Large intestine (tissue), 12 donors: ENCODE measurements at places on chromosomes 1 and 21.

DNA sequence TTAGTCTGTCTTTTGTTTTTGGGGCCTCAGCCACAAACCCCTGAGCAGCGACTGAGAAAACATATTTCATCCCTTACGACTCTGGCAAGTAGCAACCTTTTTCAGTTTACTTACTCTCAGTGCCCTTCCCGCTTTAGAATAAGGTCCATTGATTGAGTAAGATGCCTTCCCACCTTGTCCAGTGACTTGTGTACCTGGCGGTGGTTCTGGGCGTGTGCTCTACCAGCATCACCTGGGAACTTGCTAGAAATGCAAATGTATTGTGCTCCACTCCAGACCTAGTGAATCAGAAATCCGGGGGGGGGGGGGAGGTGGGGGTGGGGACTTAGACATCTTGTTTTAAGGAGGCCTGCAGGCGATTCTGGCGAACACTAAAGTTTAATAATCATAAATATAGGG, 72.1 kb downstream of the S1PR1 start:
- DNase-seq: no peak

DNA sequence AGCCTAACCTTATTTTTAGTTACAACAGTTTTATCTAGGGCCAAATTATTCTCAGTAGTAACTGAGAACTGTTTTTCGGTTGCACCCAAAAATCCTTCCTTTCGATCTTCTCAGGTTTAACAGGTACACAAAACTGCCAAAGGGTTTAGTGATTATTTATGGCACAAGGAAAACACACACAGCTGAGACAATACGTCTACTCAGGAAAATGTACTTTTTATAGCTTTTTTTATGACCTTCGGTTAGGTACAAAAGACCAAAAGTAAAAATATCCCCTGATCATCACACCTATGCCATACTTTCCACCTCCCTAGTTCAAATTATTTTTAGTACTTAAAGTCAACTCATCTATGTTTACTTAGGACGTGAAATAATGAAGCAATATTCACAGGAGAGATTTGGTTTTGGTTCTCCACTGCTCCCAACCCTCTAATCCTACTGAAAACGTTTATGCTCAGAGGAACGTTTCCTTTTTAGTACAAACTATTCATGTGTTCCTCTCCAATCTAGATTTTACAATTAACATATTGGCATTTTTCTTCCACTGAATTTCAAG, 48.7 kb downstream of the TTLL7 start:
- DNase-seq: peak; percentile 5

- DNase-seq: peak; percentile 70
Measured at GRCh38 chr1:17212487-17213121, 7.7 kb downstream of the PADI1 start.

DNA sequence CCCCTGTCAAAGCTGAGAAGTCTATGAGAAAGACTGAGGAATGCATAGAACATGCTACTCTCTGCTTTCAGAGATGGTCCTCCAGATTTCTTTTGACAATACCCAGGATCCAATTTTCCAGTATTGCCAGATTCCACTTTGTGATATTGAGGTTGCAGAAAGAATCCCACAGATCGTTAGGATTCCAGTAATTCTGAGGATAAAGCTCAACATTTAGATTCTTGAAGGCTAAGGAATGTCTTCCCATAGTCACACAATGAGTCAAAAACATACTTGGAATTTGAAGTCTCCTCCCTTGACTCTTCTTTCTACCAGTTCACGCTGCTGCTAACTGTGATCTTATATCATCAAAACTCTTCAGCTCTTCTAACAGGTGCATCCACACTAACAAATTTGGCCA, 57.1 kb downstream of the TNFSF18 start:
- no peak for DNase-seq

GRCh38 chr21:34998176-34998575, 50.9 kb downstream of the RUNX1 start:
- no peak for DNase-seq

DNA sequence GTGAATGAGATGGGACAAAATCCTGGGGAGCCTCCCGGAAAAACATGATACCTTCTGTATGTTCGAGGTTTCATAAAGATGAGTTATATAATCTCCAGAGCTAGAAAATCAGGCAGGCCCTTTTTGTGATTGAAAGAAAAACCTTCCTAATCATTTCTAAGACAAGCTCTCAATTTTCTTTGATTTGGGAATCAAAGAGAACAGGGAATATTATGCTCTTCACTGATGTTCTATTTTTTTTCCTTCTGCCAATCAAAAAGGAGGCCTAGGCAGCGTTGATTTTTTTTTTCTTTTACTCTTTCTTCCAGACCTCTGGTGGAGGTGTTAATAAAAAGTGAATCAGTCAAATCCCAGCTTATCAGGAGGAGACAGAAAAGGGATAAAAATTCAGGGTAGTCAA, 34.5 kb downstream of the DIRAS3 start:
- no peak for DNase-seq

DNA sequence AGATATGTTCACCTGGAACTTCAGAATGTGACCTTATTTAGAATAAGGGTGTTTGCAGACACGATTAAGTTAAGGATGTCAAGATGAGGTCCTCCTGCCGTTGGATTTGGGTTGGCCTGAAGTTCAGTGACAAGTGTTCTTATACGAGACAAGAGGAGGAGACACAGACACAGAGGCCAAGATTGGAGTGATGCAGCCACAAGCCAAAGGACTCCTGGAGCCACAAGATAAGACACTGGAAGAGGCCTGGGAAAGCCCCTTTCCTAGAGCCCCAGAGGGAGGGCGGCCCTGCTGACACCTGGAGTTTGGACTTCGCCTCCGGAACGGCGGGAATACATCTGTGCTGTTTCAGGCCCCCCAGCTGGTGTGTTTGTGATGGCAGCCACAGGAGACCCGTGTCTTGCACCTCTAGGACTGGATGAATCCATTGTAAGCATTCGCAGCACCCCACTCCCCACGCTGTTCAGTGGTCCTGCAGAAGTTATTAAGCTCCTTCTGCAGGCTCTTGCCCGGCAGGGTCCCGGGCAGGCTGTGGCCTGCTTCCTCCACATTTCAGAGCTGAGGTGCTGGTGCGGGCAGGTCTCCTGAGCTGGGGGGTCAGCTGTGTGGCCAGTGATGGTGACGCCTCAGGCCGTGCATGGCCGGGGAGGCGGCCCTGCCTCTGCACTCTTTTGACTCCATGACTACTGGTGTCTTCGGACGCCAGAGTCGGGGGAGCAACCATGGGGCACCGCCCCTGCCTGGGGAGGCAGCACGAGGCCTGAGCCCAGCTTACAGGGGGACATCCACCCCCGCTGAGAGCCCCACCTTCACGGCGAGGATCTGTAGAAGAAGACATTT, 34.6 kb downstream of the UMODL1 start:
- DNase-seq: peak; percentile 67

GRCh38 chr1:9410737-9411297, 118.1 kb downstream of the SPSB1 start:
- peak; percentile 82 for DNase-seq

- no peak for DNase-seq
Measured at GRCh38 chr1:40409467-40409866, 35.9 kb downstream of the SMAP2 start.

DNA sequence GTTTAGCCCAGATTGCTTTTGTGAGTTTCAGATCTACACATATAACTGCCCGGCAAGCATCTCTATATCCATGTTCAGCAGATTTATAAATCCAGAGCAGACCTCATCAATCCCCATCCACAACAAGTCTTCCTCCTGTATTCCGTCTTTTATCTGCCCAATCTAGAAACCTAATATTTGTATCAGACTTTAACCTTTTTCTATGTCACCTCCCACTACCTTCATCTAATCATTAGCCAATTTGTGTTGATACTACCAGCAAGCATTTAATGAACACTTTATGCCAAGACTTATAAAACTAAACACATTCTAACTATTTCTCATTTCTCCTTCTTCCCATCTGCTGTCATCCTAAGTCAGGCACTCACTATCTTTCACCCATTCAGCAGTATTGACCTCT, 135.5 kb downstream of the PBX1 start:
- no peak for DNase-seq

DNA sequence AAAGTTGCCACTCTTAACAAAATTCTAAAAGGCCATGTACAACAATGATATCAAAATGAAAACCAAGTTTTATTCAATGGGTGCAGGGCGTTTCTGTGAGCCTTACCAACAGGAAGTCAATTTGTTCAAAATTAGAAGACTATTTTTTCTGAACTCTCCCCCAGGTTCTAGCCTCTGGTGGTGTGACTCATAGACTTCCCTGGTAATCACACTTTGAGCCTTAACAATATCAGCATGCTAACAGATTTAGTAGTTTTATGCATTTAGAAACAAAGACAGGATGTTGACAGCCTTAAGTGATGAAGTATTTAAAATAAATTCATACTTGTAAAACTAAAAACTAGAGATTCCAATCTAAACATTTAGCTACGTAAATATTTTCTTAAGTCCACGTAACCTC, 88.4 kb downstream of the LRRC8C start:
- no peak for DNase-seq

DNA sequence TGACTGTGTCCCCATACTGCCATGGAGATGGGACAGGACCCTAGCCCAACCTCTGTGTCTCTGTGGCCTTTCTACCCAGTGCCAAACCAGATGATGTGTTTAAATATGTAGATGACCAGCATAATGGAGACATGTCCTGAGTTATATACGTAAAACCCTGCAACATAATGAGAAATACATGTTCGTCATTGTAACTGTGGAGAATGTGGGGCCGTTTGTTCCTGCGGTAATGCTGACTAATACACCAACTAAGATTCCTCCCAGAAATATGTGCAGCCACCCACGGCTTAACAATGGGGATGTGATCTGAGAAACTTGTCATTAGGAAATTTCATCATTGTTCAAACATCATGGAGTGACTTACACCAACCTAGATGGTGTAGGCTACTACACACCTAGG, 71.7 kb upstream of the SIM2 start:
- no peak for DNase-seq
